ENCODE measurements at places on chromosomes 1 and 21.

DNA sequence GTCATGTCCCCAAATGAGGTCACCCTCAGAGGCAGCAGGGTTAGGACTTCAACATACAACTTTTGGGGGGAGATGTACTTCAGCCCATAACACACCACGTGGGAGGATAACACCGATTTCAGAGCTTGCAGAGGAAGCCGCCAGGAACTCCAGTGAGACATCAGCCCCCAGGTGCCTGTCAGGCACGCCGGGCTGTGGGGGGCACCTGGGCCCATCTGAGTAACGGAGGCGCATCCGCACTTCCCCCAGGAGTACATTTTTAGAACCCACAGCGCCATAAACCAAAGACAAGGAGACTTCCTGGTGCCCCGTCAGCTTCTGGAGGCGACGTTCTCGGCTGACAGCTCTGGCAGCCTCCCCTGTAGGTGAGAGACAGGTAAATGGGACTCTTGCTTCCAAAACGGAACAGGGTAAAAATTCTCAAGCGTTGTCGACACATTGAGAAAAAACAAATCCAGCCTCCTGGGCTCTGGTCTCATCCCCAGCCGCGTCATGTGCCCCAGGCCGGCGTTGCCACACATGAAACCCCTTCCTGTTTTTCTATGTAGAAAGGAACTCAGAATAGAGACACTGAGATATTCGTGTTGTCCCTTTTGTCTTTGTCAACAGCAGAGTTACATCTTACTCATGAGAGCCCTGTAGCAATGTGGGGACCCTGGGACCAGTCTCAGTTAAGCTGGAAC is 93.3 kb downstream of the PDE9A start:
- peak; percentile 37 for DNase-seq

GRCh38 chr21:15094706-15095105 is 29.9 kb upstream of the NRIP1 start:
- no peak for DNase-seq

GRCh38 chr1:40096977-40097782 is at the start of gene PPT1:
TSS of gene PPT1 (minus strand) at chr1:40097252. CDS start at chr1:40097238, 14 bp downstream.
- peak; percentile 85 for DNase-seq

- no peak for DNase-seq
Measured at GRCh38 chr1:243705585-243705984, 144.5 kb downstream of the AKT3 start.

GRCh38 chr1:236511735-236512418 is 11.9 kb upstream of the LGALS8 start:
- no peak for DNase-seq
